EL (cell line): ENCODE measurements at places on chromosomes 4 and X.

- DNase-seq, result no peak
Observed at GRCh38 chr4:169649545-169650226, 29.3 kb downstream of the CLCN3 start.

DNA sequence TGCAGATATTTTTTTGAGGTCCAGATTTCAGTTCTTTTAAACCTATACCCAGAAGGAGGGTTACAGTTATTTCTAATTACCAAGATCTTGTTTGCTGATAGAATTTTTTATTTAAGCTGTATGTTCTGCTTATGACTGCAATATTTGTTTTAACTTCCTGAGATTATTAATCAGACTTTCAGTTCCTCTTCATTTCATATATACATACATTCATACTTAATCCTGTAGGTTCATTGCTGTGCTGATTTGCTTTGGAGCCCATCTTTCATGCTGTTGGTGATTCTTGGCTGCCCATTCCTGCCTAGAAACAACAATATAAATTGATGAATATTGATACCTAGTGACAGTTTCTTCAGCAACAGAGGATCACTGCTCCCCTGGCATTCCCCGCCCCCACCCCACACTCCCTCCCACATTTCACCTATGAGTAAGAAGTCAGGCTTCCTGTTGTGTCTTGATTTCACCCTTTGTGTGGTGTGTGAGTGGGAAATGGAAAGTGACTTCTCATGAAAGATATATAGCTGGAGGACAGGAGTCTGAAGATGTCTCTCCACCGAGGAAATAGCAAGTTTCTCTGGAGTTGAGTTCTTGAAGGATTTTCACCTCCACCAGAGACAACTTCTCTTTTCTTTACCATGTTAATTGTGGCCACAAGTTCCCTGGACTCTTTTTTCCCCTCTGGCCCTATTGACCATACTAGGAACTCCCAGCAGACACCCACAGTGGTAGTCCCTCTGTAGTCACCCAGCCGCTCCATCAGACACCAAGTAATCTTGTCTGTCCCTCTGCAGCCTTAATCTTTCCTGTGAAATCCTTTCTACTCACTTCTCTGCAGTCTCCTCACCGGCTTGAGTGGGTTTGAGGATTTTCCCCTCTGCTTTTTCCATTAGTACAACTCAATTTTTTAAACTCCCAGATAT, 118.4 kb downstream of the ASB9 start:
- peak; percentile 16 for DNase-seq

GRCh38 chr4:101843054-101843453, 52.5 kb downstream of the BANK1 start:
- DNase-seq, result no peak

- DNase-seq, result no peak
Observed at GRCh38 chr4:71978210-71978835, 53.5 kb upstream of the NPFFR2 start.

GRCh38 chr4:112940336-112940735, 109.1 kb upstream of the ANK2 start:
- DNase-seq, result no peak

- peak; percentile 19 for DNase-seq
Observed at GRCh38 chr4:8665406-8666360, 73.1 kb downstream of the CPZ start.

GRCh38 chr4:648579-649292, 23.4 kb downstream of the PDE6B start:
- DNase-seq, result no peak

GRCh38 chr4:97952763-97953162, 190.5 kb downstream of the STPG2 start:
- no peak for DNase-seq
